ENCODE measurements at places on chromosomes 1 and 21. TPM values are rescaled to one million over a fixed set of nuclear protein-coding genes. Genes with fewer than 3 reads are reported as not detected.

- H3K36me3 ChIP-seq: peaks cover 4% of the 10 kb centered on the region
- H3K27me3 ChIP-seq: peaks cover 23% of the 10 kb centered on the region
- H3K4me1 ChIP-seq: peaks cover 24% of the 10 kb centered on the region
- peak overlapping the region; percentile 80 for H3K27ac ChIP-seq
- DNase-seq: peak; percentile 31
Observed at GRCh38 chr1:28518745-28519341, 13.0 kb downstream of the RCC1 start.

GRCh38 chr1:211750599-211750998 is 75.2 kb upstream of the NEK2 start:
- H3K36me3 ChIP-seq: no peaks in the 10 kb centered on the region
- H3K27me3 ChIP-seq: no peaks in the 10 kb centered on the region
- no peak overlapping the region for H3K27ac ChIP-seq
- DNase-seq: no peak
- no peaks in the 10 kb centered on the region for H3K4me1 ChIP-seq
- no peak overlapping the region for H3K4me3 ChIP-seq

DNA sequence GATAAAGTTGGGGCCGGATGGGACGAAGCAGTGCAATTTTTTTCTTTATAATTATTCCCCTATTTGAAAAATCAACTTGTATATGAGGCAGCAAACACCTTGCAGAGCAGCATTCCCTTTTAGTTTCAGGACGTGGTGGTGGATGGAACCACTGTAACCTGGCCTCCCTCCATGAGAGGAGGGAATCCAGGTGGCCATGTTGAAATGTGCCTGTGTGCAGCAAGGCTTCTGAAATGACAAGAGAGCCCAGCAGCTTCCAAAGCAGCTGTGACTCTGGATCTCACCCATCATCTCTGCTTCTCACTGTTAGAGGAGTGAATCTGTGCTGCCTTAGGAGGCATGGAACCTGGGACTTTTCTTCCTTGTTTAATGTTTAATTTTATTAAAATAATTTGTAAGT is 42.3 kb downstream of the NFIA start:
- no peak overlapping the region for H3K4me3 ChIP-seq
- H3K4me1 ChIP-seq: peaks cover 20% of the 10 kb centered on the region
- no peak for DNase-seq
- H3K36me3 ChIP-seq: no peaks in the 10 kb centered on the region
- no peak overlapping the region for H3K27ac ChIP-seq
- H3K27me3 ChIP-seq: peaks cover 4% of the 10 kb centered on the region

DNA sequence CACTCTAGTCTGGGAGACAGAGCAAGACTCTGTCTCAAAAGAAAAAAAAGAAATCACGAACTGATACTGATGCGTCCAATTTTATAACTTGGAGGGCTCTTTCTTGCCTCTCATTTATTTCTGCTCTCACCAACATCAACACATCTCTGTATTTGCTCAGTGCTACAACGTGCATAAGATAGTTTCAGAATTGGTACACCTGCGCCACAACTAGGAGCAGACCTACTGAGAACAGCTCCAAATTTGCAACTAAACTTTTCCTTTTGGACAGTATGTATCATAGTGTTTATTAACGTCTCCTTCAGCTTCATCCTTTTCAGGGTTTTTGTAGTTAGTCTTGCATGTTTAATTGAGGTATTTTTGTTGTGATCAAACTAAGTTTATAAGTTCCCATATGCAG is 27.7 kb downstream of the TRAPPC10 start:
- H3K27me3 ChIP-seq: peaks cover under 1% of the 10 kb centered on the region
- peaks cover 20% of the 10 kb centered on the region for H3K36me3 ChIP-seq
- no peak overlapping the region for H3K27ac ChIP-seq
- H3K4me3 ChIP-seq: no peak overlapping the region

GRCh38 chr1:235919833-235920441 is 53.2 kb upstream of the LYST start:
- H3K27me3 ChIP-seq: peaks cover 1% of the 10 kb centered on the region
- peak overlapping the region; percentile 49 for H3K4me3 ChIP-seq
- DNase-seq: peak; percentile 82
- peaks cover 83% of the 10 kb centered on the region for H3K4me1 ChIP-seq

GRCh38 chr1:226964068-226964425 is 24.0 kb downstream of the COQ8A start:
- no peak for DNase-seq
- no peak overlapping the region for H3K4me3 ChIP-seq
- H3K27me3 ChIP-seq: no peaks in the 10 kb centered on the region
- no peak overlapping the region for H3K27ac ChIP-seq
- no peaks in the 10 kb centered on the region for H3K36me3 ChIP-seq
- no peaks in the 10 kb centered on the region for H3K4me1 ChIP-seq

GRCh38 chr1:151715726-151716404 is 738 bp downstream of the CELF3 start:
- peaks cover 14% of the 10 kb centered on the region for H3K4me1 ChIP-seq
- no peak for DNase-seq
- no peak overlapping the region for H3K4me3 ChIP-seq
- peaks cover 57% of the 10 kb centered on the region for H3K27me3 ChIP-seq
- H3K36me3 ChIP-seq: no peaks in the 10 kb centered on the region

- DNase-seq: no peak
- H3K36me3 ChIP-seq: no peaks in the 10 kb centered on the region
- peaks cover 6% of the 10 kb centered on the region for H3K4me1 ChIP-seq
- no peak within 1 kb of the TSS for H3K27ac ChIP-seq
Observed at GRCh38 chr1:155301342-155301841, at the start of gene PKLR. PKLR (minus strand) TSS chr1:155301438; CDS start chr1:155301395, 43 bp downstream.

Gene GJC2
- 2.3 TPM for total RNA-seq

DNA sequence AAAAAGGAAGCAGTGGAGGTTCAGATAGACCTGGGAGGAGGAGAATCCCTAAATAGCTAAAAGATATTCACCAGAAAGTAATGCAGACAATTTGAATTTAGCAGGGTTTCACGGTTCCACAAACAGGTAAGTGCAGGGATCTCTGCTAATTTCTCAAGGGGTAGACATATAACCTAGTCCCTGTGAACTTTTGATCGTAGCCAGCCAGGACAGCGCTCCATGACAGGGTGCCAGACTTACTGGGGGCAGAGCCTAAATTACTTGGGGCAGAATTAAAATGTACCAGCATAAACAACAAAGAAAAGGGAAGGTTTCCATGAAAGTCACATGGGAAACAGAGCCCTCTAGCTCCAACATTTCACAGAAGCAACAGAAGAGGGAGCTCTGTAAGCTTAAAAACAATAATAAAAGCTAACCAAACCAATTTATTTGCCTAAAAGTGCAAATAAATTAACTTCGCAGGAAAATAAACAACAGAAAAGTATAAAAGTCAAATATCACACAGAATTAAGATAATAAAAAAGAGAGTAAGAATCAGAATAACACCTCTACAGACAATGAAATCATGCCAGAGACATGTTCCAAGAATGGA is 198.3 kb downstream of the DUSP10 start:
- no peak overlapping the region for H3K4me3 ChIP-seq
- peaks cover 14% of the 10 kb centered on the region for H3K4me1 ChIP-seq
- H3K27ac ChIP-seq: no peak overlapping the region
- no peaks in the 10 kb centered on the region for H3K27me3 ChIP-seq
- H3K36me3 ChIP-seq: no peaks in the 10 kb centered on the region

- H3K4me1 ChIP-seq: peaks cover 53% of the 10 kb centered on the region
- DNase-seq: no peak
- H3K36me3 ChIP-seq: peaks cover 4% of the 10 kb centered on the region
- H3K4me3 ChIP-seq: no peak overlapping the region
- no peak overlapping the region for H3K27ac ChIP-seq
- peaks cover 27% of the 10 kb centered on the region for H3K27me3 ChIP-seq
Observed at GRCh38 chr1:27527223-27527889, 37.4 kb upstream of the WASF2 start.

Gene KCNN3
- not detected for total RNA-seq

DNA sequence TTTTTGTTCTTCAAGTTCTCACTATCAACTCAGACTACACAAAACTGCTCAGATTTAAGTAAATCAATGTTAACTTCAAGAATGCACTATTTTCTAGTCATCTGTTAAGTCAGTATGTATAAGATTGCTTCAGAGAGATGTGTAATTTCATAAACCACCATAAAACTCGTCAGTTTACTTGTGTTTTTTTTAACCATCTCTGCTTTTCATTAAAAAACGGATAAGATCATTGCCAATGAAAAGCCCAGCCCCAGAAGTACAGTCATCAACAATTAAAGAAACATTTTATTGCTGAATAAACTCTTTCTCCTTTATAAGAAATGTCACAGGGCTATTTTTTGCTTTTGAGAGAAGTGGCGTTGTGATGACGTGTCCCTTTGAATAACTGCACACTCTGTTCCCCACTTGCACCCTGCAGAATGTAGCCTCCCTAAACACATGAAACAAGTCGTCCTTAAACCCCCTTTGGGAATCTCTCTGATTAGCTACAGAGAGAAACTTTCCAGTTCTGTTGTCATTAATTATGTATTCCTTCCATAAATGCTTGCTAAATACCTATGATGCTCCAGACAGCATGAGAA is 202.7 kb upstream of the FOXD3 start:
- no peak for DNase-seq
- no peak overlapping the region for H3K27ac ChIP-seq
- no peak overlapping the region for H3K4me3 ChIP-seq
- H3K36me3 ChIP-seq: no peaks in the 10 kb centered on the region
- peaks cover 2% of the 10 kb centered on the region for H3K27me3 ChIP-seq

GRCh38 chr1:212667223-212668139 is 32.2 kb downstream of the BATF3 start:
- H3K36me3 ChIP-seq: no peaks in the 10 kb centered on the region
- H3K27ac ChIP-seq: peak overlapping the region; percentile 100

DNA sequence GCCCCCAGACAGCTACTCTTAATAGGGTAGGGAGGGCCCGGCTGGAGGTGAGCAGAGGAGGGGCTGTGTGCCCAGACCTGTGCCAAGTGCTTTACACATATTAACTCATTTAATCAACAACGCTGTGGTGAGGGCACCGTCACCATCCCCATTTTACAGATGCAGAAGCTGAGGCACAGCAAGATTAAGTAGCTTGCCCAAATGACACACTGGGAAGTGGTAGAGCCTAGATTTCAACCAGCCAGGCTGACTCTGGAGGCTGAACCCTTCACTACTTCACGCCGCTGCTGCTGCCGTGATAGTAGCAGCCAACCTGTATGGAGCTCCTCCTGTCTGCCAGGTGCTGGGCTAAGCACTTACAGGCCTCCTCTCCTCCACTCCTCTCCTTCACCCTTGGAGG is 127.2 kb downstream of the PTPRU start:
- H3K27ac ChIP-seq: no peak overlapping the region
- peaks cover 19% of the 10 kb centered on the region for H3K27me3 ChIP-seq
- H3K4me3 ChIP-seq: no peak overlapping the region
- H3K36me3 ChIP-seq: no peaks in the 10 kb centered on the region
- DNase-seq: no peak
- peaks cover 6% of the 10 kb centered on the region for H3K4me1 ChIP-seq

DNA sequence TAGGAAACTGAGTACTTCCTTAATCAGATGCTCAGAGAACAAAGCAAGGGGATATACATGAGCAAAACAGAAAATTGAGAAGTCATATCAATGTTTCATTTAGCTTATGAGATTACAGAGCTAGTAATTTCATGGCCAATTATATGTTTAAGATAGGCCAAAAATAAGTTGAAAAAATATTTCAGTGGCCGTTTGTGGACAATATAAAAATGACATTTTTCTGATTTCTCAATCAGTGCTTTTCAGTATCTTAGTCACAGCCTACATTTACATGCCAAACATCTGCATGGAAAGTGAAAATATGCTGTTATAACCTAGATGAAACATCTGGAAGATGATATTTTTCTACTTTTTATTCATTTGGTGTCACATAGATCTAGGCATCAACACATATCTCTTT is 192.5 kb downstream of the HLX start:
- DNase-seq: no peak
- H3K27me3 ChIP-seq: no peaks in the 10 kb centered on the region
- no peak overlapping the region for H3K4me3 ChIP-seq

- H3K27me3 ChIP-seq: no peaks in the 10 kb centered on the region
- H3K4me3 ChIP-seq: no peak overlapping the region
- DNase-seq: no peak
- no peak overlapping the region for H3K27ac ChIP-seq
- H3K4me1 ChIP-seq: peaks cover 6% of the 10 kb centered on the region
Observed at GRCh38 chr1:210618369-210618768, 289.7 kb downstream of the HHAT start.

DNA sequence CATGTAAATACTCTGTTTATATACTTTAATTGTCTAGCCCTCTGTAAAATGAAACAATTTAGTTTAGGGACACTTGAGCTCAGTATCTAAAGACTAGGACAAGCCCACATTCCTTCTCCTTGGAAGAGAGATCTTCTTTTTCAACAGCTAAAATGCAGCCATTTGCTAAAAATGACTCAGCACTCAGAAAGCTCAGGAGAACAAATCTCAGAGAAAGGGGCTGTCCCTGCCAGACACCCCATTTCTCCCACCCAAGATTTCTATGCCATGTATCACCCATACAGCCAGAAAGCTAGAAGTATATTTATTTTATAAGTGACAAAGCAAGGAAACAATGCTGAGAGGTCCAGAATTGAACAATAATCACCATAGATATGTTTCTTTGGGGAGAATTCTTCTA is 23.2 kb upstream of the PRDX6 start:
- peaks cover 35% of the 10 kb centered on the region for H3K4me1 ChIP-seq
- DNase-seq: peak; percentile 63
- 0 out of 2 replicates have a peak overlapping the region, but pooled peaks have one; percentile 4 for H3K4me3 ChIP-seq
- no peaks in the 10 kb centered on the region for H3K27me3 ChIP-seq

Gene RNU1-4
- 2,394 TPM for total RNA-seq

Gene LCE1E
- total RNA-seq: not detected

Gene MAB21L3
- not detected for total RNA-seq

Gene TTC3
- total RNA-seq: 169 TPM

Gene CASQ2
- not detected for total RNA-seq

DNA sequence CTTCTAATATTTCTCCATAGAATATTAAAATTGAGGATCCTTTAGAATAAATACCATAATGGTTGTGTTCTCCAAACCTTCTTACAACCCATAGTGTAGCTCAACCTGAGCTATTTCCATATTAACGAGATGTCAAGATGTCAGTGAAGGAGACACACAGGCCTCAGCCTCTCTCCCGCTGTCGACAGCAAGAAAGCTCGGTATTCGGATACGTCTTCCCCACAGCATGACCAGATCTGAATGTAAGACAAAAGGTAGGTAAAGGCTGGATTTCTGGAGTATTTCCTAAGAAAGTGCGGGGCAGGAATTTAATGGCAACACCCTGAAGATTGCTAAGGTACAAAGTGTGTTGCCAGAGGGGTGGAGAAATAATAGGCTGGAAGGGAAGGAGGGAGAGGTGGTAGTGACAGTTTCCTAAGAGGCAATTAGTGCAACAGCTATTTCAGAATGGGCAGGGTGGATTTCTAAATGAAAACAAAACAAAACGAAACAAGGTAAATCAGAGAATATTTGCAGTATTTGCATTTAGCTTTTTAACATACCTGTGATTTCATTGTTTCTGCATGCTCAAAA is 1.7 kb downstream of the ADSS2 start:
- DNase-seq: no peak
- H3K27ac ChIP-seq: peak overlapping the region; percentile 92
- no peaks in the 10 kb centered on the region for H3K27me3 ChIP-seq
- peaks cover 76% of the 10 kb centered on the region for H3K4me1 ChIP-seq

DNA sequence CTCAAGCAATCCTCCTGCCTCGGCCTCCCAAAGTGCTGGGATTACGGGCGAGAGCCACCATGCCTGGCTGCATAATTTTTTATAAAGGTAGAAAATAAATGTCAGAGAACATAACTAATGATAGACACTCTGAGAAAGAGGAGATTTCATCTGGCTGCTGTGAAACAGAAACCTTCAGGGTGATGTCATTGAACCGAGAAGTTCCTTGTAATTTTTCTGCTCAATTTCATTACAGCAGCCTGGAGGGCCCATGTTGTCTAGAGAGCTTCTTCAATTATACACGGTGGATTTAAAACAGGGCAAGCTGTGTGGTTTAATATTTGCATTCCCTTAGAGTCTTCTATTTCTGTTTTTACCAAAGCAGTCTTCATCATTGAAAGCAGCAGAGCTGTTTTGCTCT is 64.3 kb upstream of the MORC3 start:
- peaks cover 33% of the 10 kb centered on the region for H3K36me3 ChIP-seq
- H3K4me1 ChIP-seq: peaks cover 13% of the 10 kb centered on the region
- peaks cover 1% of the 10 kb centered on the region for H3K27me3 ChIP-seq
- DNase-seq: no peak

Gene LCE1F
- not detected for total RNA-seq
